Erythroblast (primary cell): ENCODE measurements at places on chromosomes 7 and 10.

- DNase-seq, result no peak
Observed at GRCh38 chr7:72674394-72674793, 153.6 kb downstream of the TYW1B start.

- DNase-seq, result no peak
Observed at GRCh38 chr10:51530541-51530940, 168.9 kb downstream of the CSTF2T start.

- no peak for DNase-seq
Observed at GRCh38 chr7:97117035-97117371, 495 bp upstream of the SDHAF3 start.

- DNase-seq, result no peak
Observed at GRCh38 chr10:98848361-98848760, 387.3 kb downstream of the HPSE2 start.

- peak; percentile 27 for DNase-seq
Observed at GRCh38 chr7:106952658-106953231, 87.7 kb downstream of the PIK3CG start.
